ENCODE measurements at places on chromosomes 3 and 15.

DNA sequence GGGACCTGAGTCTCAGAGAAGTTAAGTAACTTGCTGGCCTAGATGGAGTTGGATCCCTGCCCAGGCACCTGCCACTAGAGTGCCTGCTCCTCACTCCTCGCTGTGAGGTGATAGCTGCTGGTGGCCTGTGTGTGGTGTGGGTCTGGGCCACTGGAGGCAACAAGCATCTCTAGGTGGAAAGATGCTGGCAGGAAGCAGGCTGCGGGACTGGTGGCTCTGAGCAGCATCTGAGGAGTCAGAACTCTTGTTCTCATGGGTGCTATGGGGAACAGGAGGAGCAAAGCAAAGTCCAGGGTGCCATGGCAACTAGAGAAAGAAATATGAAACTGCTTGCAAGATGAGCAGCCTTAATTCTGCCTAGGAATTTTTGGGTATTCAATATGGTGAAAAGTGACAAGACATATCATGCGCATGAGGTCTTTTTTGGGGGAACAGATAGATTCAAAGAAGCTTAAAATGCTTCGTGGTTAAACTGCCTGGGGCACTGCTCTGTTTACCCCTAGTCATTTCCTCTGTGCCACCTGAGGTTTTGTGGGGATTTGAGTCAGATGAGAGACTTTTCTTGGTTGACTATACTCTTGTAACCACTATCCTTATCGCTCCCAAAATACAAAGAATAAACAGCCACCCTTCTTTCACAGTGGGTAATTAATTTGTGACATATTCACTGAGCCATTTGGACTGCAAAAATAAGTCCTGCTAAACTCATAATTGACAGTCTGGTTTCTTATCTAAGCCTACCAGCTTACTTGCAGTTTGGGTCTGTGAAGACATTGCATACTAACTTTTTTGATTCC lies 50.3 kb downstream of the MED12L start:
- DNase-seq: peak; percentile 58

- no peak for DNase-seq
These were observed 55.8 kb downstream of the BBX start for GRCh38 chr3:107578523-107578922.

DNA sequence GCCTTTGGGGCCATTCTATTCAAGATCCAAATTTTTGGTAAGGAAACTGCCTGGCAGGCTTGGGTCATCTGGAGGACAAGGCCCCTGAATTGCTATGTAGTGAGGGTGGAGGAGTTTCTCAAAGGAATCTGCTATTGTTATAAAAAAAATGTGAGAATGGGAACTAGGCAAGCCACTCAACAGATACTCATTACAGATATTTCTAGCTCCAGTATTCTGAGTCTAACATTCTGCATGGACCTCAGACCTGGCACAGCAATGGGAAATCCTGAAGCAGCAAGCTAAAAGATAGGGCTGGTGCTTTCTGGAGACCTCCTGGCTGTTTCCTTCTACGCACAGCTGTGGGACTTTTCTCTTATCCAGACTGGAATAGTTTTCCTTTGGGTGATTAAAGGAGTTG lies 430.7 kb upstream of the RBMS3 start:
- DNase-seq: no peak

- DNase-seq: peak; percentile 42
These were observed at the start of gene PLCB2 for GRCh38 chr15:40307421-40308211. Gene PLCB2, minus strand, starts transcription at chr15:40307935. Its CDS starts 263 bp downstream, at chr15:40307672.

- DNase-seq: peak; percentile 4
These were observed 32.5 kb downstream of the PLXNA1 start for GRCh38 chr3:127015282-127016042.

DNA sequence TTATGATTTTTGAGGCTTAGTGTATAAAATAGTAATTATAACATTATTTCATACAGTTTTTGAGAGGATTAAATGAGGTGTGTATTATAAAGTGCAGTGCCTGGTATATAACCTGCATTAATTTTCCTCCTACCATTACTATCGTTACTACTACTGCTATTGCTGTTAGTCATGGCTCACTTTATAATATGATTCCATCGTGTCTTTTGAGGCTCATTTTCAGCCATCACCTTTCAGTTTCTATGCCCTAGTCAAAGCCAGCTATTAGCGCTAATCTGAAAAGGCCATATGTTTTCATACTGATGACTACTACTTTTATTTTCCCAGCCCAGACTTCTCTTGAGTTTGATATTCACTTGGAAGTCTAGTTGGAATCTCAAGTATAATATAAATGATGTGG lies 5.5 kb downstream of the MEF2A start:
- DNase-seq: no peak

DNA sequence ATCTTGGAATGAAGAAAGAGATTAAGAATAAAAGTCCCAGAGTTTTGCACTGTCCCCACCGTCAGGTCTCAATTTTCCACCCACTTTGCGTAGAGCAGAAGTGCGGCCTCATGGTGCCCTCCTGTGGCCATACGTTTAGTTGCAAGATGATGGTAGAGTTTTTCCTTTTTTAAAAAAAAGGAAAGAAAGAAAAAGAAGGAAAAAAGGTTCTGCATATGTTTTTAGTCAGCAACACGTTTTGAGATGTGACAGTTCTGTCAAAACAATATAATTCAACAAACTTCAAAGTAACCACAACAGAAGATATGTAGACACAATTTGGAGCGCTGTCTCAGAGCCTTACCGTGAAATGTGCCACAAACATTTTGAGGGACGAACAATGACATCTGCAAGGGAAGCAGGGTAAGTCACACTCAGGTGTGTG lies 24.6 kb downstream of the EBLN2 start:
- DNase-seq: no peak

DNA sequence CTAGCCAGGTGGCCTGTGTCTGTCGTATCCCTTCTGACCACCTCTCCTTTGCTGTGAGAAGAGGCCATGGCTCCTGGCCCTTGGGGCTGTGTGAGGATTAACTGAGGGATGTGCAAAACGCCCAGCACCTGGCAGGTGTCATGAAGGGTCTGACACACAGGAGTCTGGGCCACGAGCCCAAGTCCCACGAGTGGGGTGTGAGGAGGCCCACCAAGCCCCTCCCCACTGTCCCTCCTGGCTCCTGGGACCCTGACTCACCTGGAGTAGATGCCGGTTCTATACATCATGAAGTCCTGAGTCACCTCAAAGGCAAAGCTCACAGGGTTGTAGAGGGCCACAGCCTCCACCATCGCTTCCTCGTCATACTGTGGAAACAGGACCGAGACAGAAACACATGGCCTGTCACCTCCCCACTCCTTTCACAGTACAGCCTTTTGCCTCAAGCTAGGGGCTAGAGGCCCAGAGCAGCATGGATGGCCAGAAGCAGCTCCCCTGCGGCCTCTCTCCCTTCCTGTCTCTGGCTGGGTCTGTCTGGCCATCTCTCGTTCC lies 19.7 kb downstream of the CTSH start:
- DNase-seq: no peak

DNA sequence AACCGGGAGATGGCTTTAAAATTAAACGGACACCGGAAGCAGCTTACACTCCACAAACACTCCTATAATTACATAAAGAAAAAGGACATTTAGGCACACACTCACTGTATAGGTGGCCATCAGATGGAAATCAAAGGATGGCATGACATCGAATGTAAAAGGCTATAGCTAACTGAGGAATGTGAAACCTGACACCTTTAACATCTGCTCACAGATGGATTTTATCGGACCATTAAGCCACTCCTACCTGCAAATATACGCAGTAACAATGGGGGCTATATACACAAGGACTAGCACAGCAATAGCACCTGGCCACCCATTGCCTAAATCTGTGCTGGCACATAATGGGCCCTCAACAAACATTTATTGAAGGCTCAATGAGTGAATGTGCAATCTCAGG lies 14.5 kb upstream of the RBSN start:
- DNase-seq: no peak

GRCh38 chr3:190543671-190544070 lies 29.8 kb downstream of the IL1RAP start:
- no peak for DNase-seq

DNA sequence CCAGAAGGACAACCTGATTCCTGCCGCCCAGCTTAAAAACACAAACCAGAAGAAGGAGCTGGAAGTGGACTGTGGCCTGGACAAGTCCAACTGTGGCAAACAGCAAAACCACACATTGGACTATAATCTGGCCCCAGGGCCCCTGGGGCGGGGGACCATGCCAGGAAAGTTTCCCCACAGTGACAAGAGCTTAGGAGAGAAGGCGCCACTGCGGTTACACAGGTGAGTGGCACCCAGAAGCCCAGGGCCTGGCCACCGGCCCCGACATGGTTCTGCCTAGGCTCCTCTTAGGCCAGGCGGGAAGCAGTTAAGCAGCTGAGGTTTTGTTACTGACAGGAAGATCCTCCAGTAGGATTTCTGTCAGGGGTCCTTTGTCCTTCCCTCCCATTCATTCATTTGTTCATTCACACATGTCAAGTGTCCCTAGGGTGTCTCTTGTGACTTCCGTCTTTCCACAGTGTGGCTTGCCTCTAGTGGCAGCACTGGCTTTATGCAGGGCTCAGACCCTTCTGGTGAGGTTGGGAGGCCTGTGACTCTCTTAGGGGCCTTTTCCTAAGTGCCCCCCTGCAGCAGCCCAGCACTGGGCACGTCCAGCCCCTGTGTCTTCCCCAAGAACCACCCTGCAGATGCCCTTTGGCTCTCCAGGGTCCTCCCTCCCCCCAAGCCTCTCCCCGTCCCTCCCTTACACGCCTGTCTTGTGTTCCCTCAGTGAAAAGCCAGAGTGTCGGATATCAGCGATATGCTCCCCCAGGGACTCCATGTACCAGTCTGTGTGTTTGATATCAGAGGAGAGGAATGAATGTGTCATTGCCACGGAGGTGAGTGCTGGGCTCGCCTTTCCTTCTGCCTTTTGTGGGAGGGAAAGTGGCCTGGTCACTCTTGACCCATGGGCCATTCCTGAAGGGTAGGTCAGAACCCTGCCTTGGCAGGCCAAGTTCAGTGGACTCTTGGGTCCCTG lies 7.8 kb downstream of the DLL4 start:
- no peak for DNase-seq

DNA sequence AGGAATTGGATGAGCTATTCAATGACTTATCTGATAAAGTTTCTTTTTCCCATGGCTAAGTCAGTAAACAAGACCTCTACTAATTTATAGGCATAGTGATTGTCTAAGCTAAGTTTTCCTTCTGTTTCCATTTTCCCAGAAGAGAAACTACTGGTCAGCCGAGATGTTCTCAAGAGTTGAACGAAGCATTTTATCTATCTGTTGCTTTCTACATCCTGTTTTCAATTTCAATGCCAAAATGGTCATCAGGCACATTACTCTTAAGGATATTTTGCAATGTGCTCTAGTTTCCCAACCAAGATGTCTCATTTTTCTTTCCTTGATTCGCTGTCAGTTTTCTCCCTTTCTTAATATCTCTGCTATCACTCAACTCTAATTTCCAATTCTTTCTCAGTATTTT lies 228.7 kb downstream of the MBNL1 start:
- no peak for DNase-seq

GRCh38 chr3:194760494-194761137 lies 74.9 kb downstream of the FAM43A start:
- DNase-seq: no peak

Measured in stimulated activated CD8-positive, alpha-beta memory T cell treated with anti-CD3 and anti-CD28 coated beads, Interleukin-15, amount 100 ng/mL, for 48 hours (primary cell).